ENCODE measurements at places on chromosomes 3 and 15.

DNA sequence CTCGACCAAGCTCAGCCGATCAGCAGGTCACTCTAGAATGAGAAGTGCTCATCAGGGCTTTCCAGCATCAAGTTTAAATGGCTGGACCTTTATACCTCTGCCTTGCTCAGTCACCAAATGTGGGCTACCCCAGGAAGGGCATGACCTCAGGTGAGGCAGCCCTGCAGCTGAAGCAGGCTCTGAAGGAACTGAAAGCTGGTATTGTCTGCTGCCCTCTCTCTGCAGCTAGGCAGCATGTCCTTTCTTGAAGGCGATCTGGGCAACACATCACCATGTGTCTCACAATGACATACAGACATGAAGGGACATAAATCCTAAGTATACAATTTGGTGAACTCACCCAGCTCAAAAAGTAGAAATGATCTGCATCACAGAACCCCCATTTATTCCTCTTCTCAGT lies 38.7 kb upstream of the ARID3B start:
- DNase-seq: no peak

DNA sequence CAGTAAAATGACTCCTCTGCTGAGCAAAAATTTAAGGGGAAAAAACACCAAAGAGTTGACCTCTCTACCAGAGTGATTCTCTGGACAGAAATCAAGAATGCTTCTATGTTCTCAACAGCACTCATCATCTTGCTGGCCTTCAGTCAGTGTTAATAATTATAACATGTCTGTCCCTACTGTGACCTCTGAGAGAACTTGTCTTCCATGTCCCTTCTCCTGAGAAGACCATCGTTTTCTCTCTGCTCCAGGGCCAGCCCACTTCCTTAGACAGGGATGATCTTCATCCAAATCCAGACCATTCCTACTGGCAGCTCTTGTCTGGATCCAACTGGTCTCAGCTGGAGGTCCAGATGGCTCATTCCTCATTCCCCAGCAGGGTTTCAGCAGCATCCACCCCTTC lies 139.0 kb upstream of the NECTIN3 start:
- no peak for DNase-seq

DNA sequence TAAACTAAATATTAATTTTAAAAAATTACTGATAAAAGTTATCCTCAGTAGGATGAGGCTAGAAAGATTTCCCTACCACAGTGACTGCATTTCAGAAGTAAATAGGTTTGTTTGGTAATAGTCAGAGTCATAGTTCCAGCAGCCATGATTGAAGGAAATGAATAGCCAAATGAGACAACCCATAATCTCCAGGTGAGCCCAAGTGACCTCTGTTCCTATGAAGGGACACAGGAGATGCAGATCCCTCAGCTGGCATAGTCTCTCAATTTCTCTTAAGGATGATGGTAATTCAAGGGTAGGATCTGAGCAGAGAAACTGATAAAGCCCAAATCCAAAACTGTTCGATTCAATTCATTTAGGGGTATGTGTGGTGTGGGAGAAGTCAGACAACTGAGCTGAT lies 461.8 kb downstream of the RAP2B start:
- no peak for DNase-seq

DNA sequence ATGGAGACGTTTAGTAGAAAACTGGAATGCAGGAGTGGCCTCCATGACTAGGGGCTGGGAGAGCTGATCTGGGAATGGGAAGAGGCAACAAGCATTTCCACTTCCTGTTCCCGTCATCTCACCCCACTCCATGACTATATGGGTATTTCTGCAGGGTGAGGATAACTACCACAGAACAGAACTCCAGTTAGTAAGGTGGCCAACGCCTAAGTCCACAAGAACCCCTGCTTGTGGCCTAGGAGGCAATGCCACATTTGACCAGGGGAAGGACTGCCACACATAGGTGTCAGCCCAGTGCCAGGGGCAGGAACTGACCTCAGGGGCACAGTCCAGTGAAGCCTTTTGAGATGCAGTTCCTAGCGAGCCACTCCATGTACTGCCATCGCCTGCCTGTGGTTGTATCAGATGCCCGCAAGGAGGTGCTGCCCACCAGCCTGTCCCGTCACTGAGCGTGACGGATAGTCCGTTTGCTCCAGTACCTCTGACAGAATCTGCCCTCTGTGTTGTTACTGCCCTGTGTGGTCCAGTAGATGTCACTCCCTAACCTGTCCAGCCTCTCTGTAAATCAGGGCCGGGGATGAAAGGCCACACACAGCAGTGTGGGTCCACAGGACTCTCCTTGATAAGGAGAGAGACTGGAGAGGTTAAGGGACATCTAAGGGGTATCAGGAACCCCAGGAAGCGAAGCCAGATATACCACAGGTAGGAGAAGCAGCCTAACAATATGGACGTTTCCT lies 3.5 kb upstream of the MTFMT start:
- DNase-seq: no peak

DNA sequence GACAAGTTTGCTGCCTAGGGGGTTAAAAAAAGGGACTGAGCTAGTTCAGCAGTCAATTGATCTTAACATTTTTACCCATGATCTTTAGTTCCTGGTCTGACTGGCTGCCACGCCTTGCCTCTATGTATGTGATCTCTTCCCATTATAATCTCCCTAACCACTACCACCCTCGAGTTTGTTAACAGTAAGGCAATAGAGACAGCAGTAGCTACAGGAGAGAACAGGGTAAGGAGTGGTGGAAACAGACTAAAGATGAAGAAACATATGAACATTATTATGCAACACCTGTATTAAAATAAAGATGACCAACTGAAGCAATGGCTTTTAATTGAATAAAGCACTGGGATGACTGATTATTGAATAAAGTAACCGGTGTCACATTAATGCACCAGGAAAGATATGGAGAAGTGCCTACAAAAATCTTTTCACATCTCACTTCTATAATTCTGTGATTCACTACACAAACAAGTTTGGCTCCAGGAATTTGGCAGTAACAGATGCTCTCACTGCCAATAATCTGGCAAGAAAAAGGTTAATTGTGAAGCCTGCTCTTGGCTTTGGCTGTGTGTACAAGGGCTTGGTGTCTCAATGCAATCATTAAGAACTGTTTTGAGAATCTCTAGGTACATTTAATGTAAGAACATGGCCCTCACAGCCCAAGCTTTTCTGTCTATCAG lies 95.7 kb downstream of the HHLA2 start:
- no peak for DNase-seq

DNA sequence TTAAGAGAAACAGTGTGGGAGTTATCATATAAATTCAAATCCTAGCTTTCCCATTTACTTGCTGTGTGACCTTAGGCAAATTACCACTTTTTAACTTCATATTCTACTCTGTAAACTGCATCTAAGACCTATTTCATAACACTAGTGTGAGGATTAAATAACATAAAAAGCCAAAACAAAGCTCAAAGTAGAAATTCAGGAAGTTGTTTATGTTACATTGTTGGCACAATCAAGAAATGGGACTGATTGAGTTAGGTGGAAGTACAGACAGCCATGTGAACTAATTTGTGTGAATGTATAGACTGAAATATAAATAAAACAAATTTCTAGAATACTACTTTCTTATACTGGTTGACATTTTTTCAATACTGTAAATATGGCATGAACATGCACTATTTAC lies 131.7 kb downstream of the STAG1 start:
- no peak for DNase-seq

- DNase-seq: no peak
These were observed 47.3 kb upstream of the NR2C2 start for GRCh38 chr3:14899993-14900618.

- no peak for DNase-seq
These were observed 71.9 kb downstream of the DCUN1D1 start for GRCh38 chr3:182908471-182908870.

GRCh38 chr3:142213298-142213697 lies 12.1 kb downstream of the GK5 start:
- no peak for DNase-seq

- peak; percentile 45 for DNase-seq
These were observed 13.4 kb downstream of the RTP1 start for GRCh38 chr3:187210545-187211327.

DNA sequence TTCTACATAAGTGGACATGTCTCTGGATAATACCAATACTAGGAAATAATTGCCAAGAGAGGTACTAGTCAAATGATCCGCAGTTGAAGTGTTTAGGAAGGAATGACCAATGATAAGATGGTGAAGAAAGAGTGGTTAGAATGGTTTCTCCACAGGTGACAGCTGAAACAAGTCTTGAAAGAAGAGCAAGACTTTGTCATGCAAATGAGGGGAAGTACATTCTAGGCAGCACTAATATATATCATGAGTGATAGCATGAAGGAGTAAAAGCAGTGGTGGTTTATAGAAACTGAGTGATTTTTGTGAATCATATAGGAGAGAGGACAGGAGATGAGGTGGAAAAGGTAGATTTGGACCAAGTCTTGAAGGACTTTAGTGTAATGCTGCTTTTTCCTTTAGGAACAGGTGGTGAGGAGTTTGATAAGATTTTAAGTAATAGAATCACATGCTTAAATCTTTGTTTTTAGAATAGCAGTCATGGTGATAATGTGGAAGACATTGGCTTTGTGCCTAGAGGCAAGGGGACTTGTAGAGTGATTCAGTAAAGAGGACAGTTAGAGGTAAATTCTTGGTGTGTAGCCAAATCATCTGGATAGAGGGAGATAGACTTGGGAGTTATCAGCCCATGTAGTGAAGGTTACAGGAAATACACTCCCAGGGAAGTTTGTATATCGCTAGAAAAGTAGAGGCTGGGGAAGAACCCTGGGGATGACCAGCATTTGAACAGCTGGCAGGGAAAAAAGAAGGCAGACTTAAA lies 31.9 kb downstream of the SLMAP start:
- no peak for DNase-seq

GRCh38 chr3:11950576-11950975 lies 53.6 kb upstream of the SYN2 start:
- no peak for DNase-seq

GRCh38 chr3:171984883-171985282 lies 54.5 kb upstream of the FNDC3B start:
- DNase-seq: no peak

GRCh38 chr3:192899540-192899982 lies 18.1 kb downstream of the MB21D2 start:
- DNase-seq: peak; percentile 88

GRCh38 chr15:65828585-65828984 lies 36.5 kb upstream of the DENND4A start:
- DNase-seq: no peak
